ENCODE measurements at places on chromosomes 16 and 17. TPM values are rescaled to one million over a fixed set of nuclear protein-coding genes. Genes with fewer than 3 reads are reported as not detected.

The ASPHD1 gene
- 6.5 TPM for total RNA-seq

The TEX19 gene
- not detected for total RNA-seq

The PPP1R27 gene
- not detected for total RNA-seq

The CCL8 gene
- total RNA-seq = 1.2 TPM
